ENCODE measurements at places on chromosomes 6 and 20. TPM values are rescaled to one million over a fixed set of nuclear protein-coding genes. Genes with fewer than 3 reads are reported as not detected.

Gene PRR18
- not detected for total RNA-seq

DNA sequence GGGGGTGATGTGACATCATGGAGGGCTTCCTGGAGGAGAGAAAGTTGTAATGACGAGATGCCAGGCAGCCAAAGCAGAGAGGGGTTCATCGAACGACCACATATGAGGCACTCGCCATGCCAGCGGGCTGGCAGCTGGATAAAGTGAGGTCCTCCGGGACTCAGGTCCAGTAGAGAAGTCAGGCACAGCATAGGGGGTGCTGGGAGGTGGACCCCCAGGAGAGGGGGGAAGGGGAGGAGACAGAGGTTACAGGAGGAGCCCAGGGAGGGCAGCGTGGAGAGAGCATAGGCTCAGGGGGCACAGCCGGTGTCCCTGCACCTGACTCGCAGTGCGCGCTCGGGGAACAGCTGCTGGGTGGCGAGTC is 174.7 kb downstream of the BMP7 start:
- no peak for DNase-seq

DNA sequence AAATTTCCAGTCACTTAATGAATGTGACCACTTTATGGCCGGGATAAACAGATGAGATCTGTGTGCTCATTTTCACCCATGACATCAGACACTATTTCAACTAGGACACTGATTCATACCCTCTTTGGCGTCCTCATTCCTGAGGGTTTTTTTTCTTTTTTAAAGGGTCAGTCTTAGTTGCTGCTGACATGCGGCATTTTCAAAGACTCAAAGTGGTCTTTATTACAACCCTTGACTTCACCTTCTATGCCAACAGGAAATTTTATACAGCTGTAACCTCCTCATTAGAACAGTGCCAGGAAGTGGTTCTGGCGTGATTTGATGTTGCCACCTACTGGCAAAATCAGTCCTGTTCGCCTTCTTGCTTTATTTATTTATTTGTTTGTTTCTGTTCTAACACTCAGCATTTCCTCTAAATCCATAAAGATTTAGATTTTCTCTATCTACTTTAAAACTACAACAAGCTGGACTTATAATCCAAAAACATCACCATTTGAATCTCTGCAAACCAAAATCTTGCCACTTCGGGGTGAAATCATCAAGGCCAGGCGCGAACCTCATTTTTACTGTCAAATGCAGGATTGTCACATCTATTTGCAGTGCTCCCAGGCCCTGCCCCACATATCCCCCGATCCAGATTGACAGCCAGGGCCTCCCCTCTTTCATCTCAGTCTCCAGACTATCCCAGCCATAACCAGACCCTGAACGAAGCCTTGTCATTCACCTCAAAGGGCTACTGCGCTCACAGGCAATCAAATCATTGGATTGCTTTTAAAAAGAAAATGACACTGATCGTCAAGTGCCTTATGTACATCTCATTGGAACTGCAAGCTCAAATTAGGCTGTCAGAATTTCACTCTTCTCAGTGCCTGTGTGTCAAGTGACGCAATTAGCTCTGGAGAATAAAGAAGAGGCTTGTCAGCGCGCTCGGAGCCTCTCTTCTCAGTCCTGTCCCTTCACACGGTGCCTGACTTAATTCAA is 77.5 kb downstream of the C6orf118 start:
- DNase-seq, result peak; percentile 22

- no peak for DNase-seq
Observed at GRCh38 chr20:4141291-4142240, 126.2 kb upstream of the RNF24 start.

DNA sequence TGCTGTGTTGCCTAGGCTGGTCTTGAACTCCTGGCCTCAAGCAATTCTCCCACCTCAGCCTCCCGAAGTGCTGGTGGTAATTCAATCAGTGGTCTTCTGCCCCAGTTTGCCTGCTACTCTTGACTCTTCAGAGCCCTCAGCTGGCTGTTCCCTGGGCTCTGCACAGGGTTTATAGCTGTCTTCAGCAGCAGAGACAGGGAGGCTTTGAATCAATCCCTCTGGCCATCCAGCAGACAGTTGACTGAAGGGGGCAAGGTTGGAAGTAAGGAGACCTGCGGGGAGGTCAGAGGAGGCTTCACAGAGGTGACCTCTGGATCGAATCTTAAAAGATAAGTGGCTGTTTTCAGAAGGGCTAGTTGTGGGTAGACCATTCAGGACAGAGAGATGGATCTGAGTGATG is 26.0 kb upstream of the KIF3B start:
- DNase-seq, result no peak

Gene OLIG3
- total RNA-seq, result not detected

Gene GFRAL
- total RNA-seq, result not detected

DNA sequence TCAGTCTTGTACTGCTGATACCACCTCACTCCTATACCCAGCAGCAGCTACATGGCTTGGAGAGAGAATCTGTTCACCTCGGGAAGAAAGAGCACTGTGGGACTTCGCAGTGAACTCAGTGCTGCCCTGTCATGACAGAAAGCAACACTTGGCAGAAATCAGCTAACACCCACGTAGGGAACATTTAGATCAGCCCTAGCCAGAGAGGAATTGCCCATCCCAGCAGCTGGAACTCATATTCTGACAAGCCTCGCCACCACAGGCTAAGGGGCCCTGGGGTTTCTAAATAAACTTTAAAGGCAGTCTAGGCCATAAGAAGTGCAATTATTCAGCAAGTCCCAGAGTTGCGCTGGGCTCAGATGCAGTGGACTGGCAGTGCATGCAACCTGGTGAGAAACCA is 1266.8 kb downstream of the GRIK2 start:
- no peak for DNase-seq
